ENCODE measurements at places on chromosomes 13 and 19.

GRCh38 chr19:20423381-20424197, 142.0 kb downstream of the ZNF737 start:
- peak overlapping the region; percentile 99 for H3K27ac ChIP-seq
- H3K36me3 ChIP-seq, result peaks cover 18% of the 10 kb centered on the region
- peaks cover 4% of the 10 kb centered on the region for H3K4me1 ChIP-seq
- H3K4me3 ChIP-seq, result peak overlapping the region; percentile 98
- H3K27me3 ChIP-seq, result no peaks in the 10 kb centered on the region
- DNase-seq, result no peak

DNA sequence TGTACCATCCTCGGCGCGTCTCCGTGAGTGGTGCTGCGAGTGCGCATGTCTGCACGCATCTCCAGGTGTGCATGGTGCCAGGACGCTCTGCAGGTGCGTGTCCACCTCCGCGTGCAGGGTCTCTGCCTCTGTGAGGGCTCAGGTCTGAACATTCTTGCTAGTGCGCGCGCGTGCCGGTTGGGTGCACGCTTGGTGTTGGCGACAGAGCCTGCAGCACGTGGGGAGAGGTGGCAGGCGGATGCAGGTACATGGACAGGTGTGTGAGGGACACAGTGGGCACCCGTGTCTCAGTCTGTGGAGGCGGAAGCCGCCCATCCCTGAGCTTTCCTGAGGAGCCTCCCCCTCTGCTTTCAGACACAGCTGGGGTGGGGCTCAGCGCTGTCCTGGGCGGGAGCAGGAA, 4.9 kb upstream of the OR10H2 start:
- no peak overlapping the region for H3K4me3 ChIP-seq
- no peak for DNase-seq
- no peak overlapping the region for H3K27ac ChIP-seq
- H3K36me3 ChIP-seq, result no peaks in the 10 kb centered on the region
- H3K27me3 ChIP-seq, result no peaks in the 10 kb centered on the region

GRCh38 chr19:9935506-9936325, 599 bp downstream of the OLFM2 start:
- peaks cover 3% of the 10 kb centered on the region for H3K36me3 ChIP-seq
- no peak for DNase-seq
- peaks cover 29% of the 10 kb centered on the region for H3K27me3 ChIP-seq

DNA sequence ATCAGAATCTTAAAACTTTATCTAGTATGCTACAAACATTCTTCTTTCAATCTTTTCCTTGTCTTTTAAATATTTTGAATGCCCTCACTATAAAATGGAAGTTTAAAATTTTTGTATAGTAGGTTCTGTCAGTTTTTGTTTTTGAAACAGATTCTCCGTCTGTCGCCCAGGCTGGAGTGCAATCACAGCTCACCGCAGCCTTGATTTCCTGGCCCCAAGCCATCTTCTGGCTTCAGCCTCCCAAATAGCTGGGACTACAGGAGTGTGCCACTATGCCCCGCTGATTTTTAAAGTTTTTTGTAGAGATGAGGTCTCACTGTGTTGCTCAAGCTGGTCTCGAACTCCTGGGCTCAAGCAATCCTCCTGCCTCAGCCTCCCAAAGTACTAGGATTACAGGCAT, 20.7 kb downstream of the PHF11 start:
- no peak overlapping the region for H3K27ac ChIP-seq
- peaks cover 4% of the 10 kb centered on the region for H3K4me1 ChIP-seq
- H3K27me3 ChIP-seq, result no peaks in the 10 kb centered on the region
- DNase-seq, result no peak

GRCh38 chr13:112260108-112261055, 115.8 kb upstream of the SPACA7 start:
- peak; percentile 60 for DNase-seq
- peaks cover 25% of the 10 kb centered on the region for H3K27me3 ChIP-seq
- no peak overlapping the region for H3K4me3 ChIP-seq
- H3K36me3 ChIP-seq, result no peaks in the 10 kb centered on the region
- no peak overlapping the region for H3K27ac ChIP-seq

DNA sequence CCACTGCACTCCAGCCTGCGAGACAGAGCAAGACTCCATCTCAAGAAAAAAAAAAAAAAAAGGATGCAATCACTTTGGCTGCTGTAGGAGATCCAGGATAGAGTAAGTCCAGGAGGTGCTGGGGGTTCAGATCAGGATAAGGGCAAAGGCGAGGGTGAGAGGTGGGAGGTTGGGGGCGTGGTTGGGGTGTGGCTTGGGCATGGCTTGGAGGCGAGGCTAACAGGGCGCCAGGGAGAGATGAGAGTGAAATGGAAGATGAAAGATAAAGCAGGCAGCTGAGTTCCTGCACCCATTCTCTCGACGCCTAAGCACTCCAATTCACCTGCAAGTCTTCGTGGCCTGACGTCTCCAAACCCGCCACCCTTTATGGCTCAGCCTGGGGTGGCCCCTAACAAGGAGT, 25.0 kb upstream of the ZNRF4 start:
- H3K4me1 ChIP-seq, result peaks cover 11% of the 10 kb centered on the region
- no peak for DNase-seq
- H3K27ac ChIP-seq, result no peak overlapping the region
- no peak overlapping the region for H3K4me3 ChIP-seq
- peaks cover 35% of the 10 kb centered on the region for H3K27me3 ChIP-seq
- no peaks in the 10 kb centered on the region for H3K36me3 ChIP-seq

DNA sequence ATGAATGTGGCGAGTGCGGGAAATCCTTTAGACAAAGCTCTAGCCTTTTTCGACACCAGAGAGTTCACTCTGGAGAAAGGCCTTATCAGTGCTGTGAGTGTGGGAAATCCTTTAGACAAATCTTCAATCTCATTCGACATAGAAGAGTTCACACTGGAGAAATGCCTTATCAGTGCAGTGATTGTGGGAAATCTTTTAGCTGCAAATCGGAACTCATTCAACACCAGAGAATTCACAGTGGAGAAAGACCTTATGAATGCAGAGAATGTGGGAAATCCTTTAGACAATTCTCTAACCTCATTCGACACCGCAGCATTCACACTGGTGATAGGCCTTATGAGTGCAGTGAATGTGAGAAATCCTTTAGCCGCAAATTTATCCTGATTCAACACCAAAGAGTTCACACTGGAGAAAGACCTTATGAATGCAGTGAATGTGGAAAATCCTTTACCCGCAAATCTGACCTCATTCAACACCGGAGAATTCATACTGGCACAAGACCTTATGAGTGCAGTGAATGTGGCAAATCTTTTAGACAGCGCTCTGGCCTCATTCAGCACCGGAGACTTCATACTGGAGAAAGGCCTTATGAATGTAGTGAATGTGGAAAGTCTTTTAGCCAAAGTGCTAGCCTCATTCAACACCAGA, 5.7 kb downstream of the ZNF551 start:
- H3K4me3 ChIP-seq, result no peak overlapping the region
- H3K36me3 ChIP-seq, result peaks cover 79% of the 10 kb centered on the region
- peaks cover 13% of the 10 kb centered on the region for H3K4me1 ChIP-seq
- DNase-seq, result no peak
- H3K27me3 ChIP-seq, result no peaks in the 10 kb centered on the region
- H3K27ac ChIP-seq, result no peak overlapping the region

GRCh38 chr19:49017666-49018351, 918 bp upstream of the LHB start:
- DNase-seq, result no peak
- peak overlapping the region; percentile 47 for H3K4me3 ChIP-seq
- peaks cover 11% of the 10 kb centered on the region for H3K36me3 ChIP-seq
- H3K4me1 ChIP-seq, result peaks cover 13% of the 10 kb centered on the region

DNA sequence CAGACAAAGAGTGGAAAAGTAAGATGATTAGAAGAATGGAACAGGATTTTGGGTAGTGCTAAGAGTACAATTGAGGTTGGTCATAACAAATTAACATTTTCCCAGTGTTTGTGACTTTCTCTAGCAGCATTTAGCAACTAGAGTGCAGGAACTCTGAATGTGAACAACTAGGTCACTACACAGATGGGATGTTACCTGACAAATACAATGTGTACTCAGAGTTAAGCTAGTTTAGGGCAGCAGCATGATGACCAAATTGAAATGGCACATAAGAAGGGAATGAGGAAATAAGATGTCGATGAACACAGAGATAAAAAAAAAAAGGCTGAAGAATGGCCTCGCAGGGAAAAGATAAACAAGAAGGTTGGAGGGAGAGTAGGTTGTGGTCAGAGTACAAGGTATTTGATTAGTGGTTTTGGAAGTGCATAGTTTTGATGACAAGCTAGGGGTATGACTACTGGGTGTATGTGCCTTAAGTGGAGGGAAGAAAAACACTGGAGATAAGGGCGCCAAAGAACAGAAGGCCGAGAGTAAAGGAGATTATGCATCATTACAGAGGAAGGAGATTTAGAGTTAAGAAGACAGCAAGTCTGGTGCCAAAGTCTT, 381.1 kb downstream of the FGF14 start:
- no peak overlapping the region for H3K4me3 ChIP-seq
- H3K36me3 ChIP-seq, result no peaks in the 10 kb centered on the region
- DNase-seq, result no peak
- no peaks in the 10 kb centered on the region for H3K27me3 ChIP-seq
- H3K27ac ChIP-seq, result no peak overlapping the region
- H3K4me1 ChIP-seq, result no peaks in the 10 kb centered on the region

DNA sequence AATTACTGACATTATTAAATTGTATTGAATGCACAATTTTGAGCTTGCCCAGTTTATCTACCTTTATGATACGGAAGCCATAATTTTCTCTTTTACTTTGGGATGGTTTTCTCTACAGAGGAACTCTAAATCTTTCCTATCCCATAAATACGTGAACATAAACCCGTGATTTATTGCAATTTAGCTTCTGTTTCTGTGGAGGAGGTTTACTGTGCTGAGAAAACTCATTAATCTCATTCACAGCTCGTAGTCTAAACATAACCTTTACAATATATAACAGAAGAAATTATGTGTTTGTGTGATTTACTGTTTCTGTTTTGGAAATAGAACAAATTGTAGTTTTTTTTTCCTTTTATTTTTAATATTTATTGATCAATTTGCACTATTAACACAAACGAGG, 207.1 kb upstream of the PCDH9 start:
- no peak for DNase-seq
- H3K36me3 ChIP-seq, result no peaks in the 10 kb centered on the region
- H3K4me1 ChIP-seq, result no peaks in the 10 kb centered on the region
- no peak overlapping the region for H3K27ac ChIP-seq
- H3K27me3 ChIP-seq, result no peaks in the 10 kb centered on the region

DNA sequence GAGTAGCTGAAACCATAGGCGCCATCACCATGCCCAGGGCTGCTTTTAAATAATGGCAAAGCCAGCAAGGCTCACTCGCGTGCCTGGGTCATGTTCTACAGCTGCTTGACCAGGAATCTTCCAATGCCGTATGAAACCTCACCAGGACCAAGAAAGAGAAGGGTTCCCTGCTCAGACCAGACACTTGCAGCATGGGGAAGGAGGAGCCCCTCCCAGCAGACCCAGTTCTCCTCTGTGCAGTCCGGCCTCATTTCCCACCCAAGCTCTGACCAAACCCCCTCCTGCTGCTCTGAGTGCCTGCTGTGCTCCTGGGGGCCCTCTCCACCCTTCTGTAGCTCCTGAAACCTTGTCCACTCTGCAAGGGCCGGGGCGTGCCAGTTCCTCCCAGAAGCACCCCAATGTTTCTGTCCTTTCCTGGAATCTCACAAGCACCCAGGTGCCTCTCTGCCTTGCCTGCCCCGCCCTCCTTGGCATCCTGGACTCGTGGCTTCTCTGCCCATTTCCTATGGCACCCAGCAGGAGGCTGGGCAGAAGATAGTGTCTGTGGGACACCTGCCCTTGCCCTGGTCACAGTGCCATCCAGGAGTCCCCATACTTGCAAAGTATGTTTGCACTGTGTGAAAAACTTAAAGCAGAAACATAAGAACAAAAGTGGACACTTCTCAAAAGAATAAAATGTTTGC, 6.8 kb upstream of the SLC7A9 start:
- H3K4me3 ChIP-seq, result no peak overlapping the region
- no peaks in the 10 kb centered on the region for H3K27me3 ChIP-seq
- peaks cover 6% of the 10 kb centered on the region for H3K36me3 ChIP-seq
- no peak overlapping the region for H3K27ac ChIP-seq
- no peaks in the 10 kb centered on the region for H3K4me1 ChIP-seq
- peak; percentile 51 for DNase-seq

DNA sequence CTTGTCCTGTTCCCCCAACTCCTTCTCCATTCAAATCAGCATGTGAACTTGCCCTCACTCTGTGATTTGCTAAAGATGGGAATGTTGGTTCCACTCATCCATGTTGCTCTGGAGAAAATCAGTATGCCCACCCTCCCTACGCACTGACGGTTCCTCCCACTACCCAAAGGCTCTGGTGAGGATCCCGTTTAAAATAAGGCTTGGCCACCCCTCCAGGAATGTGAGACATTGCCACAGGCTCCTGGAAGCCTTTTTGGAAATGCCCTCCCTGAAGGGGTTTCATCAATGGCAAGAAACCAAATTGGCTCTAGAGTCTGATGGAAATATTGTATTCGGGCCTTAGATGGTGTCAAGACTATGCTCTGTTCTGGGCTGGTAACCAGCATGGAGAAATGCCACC, 187.3 kb downstream of the USP12 start:
- no peaks in the 10 kb centered on the region for H3K36me3 ChIP-seq
- H3K27ac ChIP-seq, result peak overlapping the region; percentile 85

DNA sequence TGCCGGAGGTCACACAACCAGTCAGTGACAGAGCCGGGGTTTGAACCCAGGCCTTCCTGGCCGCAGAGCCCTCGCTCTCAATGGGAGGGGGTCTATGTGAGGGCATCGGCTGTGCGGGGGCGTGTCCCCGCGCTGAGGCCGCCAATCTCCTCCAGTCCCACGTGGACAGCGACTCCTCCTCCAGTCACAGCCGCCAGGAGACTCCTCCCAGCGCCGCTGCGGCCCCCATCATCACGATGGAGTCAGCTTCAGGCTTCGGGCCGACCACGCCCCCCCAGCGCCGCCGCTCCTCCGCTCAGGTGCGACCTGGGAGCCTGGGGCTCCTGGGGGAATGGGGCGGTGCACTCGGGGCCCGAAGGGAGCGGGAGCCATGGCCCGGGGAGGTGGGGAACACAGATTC, 6.0 kb downstream of the SPRED3 start:
- no peak overlapping the region for H3K4me3 ChIP-seq
- H3K4me1 ChIP-seq, result no peaks in the 10 kb centered on the region
- H3K36me3 ChIP-seq, result peaks cover 18% of the 10 kb centered on the region
- H3K27ac ChIP-seq, result no peak overlapping the region

GRCh38 chr13:26132756-26133155, 80.9 kb upstream of the SHISA2 start:
- H3K27me3 ChIP-seq, result peaks cover 3% of the 10 kb centered on the region
- no peaks in the 10 kb centered on the region for H3K4me1 ChIP-seq
- no peak for DNase-seq
- H3K36me3 ChIP-seq, result no peaks in the 10 kb centered on the region
- H3K4me3 ChIP-seq, result no peak overlapping the region
- no peak overlapping the region for H3K27ac ChIP-seq

- H3K27ac ChIP-seq, result no peak overlapping the region
- peaks cover 25% of the 10 kb centered on the region for H3K27me3 ChIP-seq
- no peaks in the 10 kb centered on the region for H3K4me1 ChIP-seq
- no peak overlapping the region for H3K4me3 ChIP-seq
These were observed 8.2 kb downstream of the RDH8 start for GRCh38 chr19:10021446-10021845.

DNA sequence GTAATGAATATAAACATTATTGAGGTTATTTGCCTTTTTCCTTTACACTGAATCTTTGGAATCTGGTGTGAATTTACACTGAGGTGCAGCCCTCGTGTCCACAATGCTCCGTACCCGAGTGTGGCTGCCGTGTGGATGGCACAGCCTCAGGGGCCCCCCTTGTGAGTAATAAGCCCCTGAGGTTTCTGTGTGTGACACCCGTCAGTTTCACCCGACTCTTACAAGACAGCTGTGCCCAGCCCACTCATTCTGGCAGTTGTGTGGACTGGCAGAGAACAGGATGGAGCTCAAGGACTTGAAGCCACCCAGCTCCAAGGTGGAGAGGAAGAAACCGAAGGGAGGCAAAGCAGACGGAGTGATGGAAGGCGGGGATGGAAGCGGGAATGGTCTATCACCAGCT, 7.8 kb downstream of the PROZ start:
- H3K4me1 ChIP-seq, result peaks cover 3% of the 10 kb centered on the region
- peaks cover 12% of the 10 kb centered on the region for H3K27me3 ChIP-seq
- no peak overlapping the region for H3K27ac ChIP-seq
- DNase-seq, result no peak

All from type B pancreatic cell (in vitro differentiated cells).